ENCODE measurements at places on chromosomes 1 and 21. TPM values are rescaled to one million over a fixed set of nuclear protein-coding genes. Genes with fewer than 3 reads are reported as not detected.

- DNase-seq: no peak
Measured at GRCh38 chr1:16971341-16972188, 8.9 kb downstream of the MFAP2 start.

The KIF26B gene
- 1.8 TPM for total RNA-seq

The S100B gene
- total RNA-seq: 44.4 TPM

The CD2 gene
- total RNA-seq: 1.8 TPM

DNA sequence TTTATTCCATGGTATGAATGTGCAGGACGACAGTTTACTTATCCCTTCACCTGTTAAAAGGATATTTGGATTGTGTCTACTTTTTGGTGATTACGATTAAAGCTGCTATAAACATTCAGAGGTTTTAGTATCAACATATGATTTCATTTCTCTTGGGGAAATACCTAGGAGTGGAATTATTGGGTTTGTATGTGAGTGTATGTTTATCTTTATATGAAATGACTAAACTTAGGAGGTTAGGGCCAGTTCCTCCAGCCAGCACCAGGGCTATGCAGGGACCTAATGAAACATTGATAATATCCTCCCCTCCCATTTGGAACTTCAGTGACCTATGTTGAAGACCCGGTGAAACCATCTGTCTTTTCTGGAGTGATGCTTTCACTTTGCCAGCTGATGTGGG, 13.8 kb downstream of the TMEM51 start:
- DNase-seq: no peak

The HES3 gene
- not detected for total RNA-seq

DNA sequence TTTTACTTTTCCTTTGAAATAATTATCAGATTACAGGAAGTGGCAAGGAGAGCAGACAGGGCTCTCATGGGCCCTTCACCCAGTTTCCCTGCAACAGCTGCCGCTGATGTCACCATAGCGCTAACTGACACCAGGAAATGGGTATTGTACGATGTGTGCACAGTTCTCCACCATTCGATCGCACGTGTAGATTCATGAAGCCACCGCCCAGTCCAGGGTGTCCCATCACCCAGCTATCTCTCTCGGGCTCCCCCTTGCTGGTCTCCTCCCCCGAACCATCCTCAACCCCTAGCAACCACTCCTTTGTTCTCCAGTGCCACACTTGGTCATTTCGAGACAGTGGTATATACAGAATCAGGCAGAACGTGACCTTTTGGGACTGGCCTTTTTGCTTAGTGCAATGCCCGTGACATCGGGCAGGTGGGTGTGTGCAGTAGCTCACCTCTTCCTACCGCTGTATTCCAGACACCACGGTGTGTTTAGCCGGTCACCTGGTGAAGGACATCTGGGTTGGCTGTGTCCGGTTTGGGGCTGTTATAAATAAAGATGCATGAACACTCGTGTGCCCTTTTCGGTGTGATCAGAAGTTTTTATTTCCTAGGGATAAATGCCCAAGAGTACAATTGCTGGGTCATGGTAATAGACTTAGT, 118.4 kb downstream of the CRYAA start:
- no peak for DNase-seq

- no peak for DNase-seq
Measured at GRCh38 chr1:36735436-36735835, 252.7 kb upstream of the CSF3R start.

The DDR2 gene
- 150 TPM for total RNA-seq

The ELAPOR1 gene
- total RNA-seq: 0.33 TPM

GRCh38 chr1:109819906-109820305, 56.2 kb upstream of the EPS8L3 start:
- DNase-seq: no peak

DNA sequence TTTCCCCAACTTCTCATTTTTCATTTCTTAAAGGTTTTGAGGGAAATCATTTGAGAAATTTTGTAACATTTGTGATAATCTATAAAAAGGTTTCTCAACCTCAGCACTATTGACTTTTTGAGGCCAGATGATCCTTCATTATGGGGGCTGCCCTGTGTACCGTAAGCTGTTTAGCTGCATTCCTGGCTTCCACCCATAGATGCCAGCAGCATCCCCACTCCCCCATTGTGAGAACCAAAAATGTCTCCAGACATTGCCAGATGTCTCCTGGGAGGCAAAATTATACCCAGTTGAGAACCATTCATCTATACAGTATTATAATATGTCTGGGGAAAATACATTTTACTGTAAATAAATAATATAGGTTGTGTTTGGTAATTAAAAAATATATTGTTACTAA, 146.0 kb downstream of the PBX1 start:
- DNase-seq: no peak

The LCE2A gene
- not detected for total RNA-seq

The PGLYRP4 gene
- total RNA-seq: not detected

- no peak for DNase-seq
Measured at GRCh38 chr1:57101209-57101608, 135.4 kb upstream of the C8B start.

The CBR3 gene
- total RNA-seq: 17.7 TPM

DNA sequence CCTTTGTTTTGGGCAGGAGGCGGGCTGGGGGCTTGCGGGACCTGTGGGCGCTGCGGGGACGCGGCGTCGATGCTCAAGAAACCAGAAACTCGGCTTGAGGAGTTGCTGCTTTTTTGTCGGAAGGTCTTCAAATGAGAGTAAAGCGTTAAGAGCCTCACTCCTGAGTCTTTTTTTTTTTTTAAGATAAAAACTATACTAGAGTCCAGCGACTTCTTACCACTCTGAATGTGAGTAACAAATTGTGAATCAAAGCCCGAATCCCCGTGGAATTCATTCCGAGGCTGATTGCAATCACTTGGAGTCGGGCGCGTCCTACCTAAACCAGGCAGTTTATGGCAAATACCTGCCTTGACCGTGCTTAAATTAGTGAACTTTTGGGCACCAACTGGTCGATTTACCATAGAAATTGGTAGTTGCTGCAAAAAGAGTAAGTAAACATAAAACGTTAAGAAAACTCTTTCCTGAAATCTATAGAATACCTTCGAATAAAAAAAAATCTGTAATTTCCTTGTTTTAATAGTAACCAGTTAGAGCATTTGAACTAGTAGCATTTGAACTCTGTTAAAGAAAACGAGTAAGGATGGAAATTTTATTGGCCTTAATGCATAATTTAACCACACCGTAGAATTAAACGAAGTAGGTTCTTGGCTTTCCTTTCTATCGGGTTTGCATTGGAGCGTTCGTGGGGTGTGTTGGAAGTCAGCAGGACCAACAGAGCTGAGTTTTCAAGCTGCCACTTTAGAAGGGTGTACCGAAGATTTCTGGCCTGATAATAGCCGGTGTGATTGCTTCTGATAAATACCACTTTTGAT, 769 bp downstream of the GPSM2 start:
- DNase-seq: no peak

- no peak for DNase-seq
Measured at GRCh38 chr1:26237230-26237966, 3.4 kb downstream of the CEP85 start.

DNA sequence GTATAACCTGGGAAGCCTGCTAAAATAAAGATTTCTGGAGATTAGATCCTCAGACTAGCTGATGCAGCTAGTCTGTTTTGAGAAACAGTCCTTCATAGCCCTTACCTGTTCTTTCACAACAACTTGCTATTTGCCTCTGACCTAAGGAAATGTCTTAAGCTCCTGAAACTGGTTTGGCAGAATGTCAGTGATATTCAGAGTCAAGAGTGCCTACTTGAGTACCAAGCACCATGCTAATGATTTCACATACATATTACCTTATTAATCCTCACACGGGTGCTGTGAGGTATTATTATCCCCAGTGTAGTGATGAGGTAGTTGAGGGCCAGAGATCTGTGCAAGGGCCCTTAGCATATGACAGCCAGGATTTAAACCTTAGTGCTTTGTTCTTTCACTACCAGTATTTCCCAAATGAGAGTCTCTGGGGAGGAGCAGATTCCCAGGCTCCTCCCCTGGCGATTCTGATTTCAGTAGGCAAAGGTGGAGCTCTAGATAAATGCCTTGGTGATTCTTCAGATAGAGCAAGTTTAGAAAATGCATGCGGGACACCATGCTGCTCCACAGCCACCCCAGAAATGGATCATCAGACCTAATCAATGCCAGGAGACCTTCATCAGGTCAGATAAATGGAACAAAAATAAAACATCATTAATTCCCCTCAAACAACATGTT, 47.4 kb upstream of the WNT2B start:
- DNase-seq: no peak

Measured in sigmoid colon (tissue), 7 donors.